CD14-positive monocyte (primary cell): ENCODE measurements at places on chromosomes 1 and 21.

DNA sequence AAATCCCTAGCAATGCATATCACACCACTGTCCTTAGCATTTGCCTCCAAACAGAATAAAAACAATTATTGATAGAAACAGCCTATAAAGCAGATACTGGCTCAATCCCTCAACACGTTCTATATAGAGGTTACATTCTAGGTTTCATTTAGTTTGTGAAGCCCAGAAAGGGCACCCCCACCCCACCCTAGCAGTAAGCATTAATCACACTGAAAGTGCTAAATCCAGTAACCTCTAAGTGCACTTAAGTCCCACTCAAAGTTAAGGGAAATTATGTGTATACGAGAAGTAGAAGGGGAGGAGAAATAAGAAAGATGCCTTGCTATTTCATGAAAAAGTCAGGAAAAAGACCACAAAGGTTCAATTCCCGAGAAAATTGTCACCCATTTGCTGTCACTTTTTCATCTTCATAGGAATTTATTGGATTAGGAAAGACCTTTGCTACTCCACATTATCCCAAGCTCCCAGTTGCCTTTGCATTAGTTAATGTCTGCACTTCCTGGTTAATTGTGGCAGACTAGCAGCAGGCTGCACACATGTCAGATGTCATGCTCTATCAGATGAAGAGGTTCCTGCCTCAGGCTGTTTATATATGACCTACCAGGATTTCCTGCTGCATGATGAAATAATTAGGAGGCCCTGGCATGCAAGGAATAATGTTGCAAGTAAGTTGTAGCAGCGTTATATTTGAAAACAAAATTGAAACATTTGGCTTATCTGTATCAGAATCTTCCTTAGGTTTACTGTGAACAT lies 54.5 kb upstream of the LHX8 start:
- no peak for DNase-seq

- DNase-seq = no peak
These were observed 50.9 kb downstream of the SLC44A3 start for GRCh38 chr1:94871031-94871430.

DNA sequence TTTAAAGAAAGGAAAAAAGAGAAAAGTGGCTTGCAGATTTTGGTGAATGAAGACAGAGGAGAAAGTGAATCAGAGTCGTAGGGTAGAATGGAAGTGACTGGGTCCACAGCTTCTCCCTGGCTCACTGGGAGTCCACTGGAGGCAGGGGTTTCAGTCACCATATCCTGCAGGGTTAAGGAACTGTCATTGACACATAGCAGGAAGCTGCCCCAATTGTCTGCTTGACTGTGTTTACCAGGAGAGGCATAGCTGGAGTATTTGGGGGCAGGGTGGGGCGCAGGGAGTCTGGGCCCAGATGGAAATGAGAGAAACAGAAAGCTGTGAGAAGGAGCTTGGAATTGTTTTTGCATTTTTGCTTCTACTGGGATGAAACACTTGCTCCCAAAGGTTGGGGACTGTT lies 228.8 kb upstream of the CSF3R start:
- DNase-seq = no peak

GRCh38 chr1:204295671-204296070 lies 64.1 kb downstream of the PLEKHA6 start:
- no peak for DNase-seq

GRCh38 chr1:220222939-220223338 lies 49.3 kb downstream of the RAB3GAP2 start:
- no peak for DNase-seq

DNA sequence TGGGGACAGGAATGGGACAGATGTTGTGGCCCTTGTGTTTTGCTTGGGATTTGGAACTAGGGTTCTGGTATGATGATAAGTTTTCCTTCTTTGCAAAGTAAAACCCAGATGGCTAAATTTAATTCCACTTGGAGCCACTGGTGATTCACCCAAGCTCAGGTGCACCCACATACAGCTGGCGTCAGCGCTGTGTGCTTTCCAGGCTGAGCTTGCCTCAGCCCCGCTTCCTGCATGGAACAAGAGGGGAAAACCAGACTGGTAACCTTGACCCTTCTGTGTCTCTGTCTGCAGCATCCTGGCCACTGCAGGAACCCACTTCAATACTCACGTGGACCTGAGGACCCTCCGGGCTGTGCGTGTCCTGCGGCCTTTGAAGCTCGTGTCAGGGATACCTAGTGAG lies 94.2 kb downstream of the CACNA1E start:
- DNase-seq = no peak

DNA sequence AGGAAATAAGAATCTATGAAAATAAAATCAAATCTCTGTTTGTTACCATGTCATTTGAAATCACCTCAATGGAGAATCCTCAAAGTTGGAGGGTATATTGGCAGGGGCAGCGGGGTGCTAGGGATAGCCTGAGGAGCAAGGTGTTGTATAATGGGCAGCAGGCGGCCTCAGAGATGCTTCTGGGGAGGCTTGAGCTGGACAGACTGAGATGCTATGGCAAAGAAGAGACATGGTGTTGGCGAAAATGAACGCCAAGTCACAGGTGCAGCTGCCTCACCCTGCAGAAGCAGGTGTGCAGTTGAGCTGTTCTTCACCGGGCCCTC lies 3.1 kb upstream of the SLC1A7 start:
- no peak for DNase-seq

DNA sequence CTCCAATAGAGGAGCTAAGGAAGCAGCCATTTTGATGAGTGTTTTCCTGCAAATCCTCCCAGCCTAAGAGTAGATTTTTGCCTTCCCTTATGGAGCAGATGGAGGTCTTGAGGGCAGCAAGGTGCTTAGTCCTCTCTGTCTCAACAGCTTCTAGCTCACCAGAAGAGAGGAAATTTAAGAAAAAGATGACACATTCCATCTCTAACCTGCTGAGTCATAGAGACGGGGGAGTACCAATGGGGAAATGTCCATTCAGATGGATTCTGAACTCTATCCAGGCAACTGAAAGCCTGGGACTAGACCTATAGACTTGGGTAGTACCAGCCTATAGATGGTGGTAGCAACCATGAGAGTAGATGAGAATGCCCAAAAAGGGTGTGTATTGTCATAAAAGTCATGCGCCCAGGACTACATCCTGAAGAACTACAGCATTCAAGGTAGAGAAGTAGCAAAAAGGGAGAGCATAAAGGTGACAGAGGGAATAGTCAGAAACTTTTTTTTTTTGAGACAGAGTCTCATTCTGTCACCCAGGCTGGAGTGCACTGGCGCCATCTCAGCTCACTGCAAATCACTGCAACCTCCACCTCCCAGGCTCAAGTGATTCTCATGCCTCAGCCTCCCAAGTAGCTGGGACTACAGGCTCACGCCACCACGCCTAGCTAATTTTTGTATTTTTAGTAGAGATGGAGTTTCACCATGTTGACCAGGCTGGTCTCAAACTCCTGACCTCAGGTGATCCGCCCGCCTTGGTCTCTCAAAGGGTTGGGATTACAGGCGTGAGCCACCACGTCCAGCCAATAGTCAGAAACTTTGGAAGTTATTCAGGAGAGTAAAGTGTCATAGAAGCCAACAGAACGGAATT lies 10.7 kb upstream of the ELOA start:
- DNase-seq = no peak

- DNase-seq = peak; percentile 16
These were observed 3.6 kb upstream of the NFIA start for GRCh38 chr1:61078618-61079295.

DNA sequence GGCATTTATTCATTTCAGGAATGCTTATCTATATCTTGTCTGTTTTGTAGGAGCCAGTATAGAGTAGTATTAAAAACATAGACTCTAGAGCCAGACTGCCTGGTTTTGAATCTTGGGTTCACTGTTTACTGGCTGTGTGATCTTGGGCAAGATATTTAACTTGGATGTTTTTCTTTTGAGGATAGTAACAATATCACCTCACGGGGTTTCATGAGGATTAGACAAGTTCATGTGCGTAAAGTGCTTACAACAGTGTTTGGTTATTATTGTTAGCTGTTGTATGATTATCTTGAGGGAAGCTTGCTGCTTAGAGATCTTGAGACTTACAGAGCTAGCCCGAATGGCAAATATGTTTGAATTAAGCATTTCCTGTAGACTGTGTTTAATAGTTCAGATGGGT lies 40.2 kb downstream of the WNT4 start:
- no peak for DNase-seq

DNA sequence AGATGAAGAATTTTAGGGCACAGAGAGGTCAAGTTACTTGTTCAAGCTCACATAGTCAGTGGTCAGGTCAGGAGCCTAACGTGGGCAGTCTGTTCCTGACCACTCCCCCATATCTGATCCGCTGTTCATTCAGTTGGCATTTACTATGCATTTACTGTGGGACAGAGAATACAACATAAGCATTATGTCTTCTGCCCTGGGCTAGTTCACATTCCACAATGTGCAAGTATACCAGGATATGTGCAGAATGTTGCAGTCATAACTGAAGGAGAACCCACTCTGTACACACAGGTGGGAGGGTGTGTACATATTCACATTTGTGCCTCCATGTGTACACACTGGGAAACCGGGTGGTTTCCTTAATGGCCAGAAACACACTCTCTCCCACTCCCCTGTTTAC lies 309.6 kb downstream of the PRDM2 start:
- DNase-seq = no peak

GRCh38 chr21:16709866-16710550 lies 802.8 kb upstream of the CXADR start:
- DNase-seq = no peak

DNA sequence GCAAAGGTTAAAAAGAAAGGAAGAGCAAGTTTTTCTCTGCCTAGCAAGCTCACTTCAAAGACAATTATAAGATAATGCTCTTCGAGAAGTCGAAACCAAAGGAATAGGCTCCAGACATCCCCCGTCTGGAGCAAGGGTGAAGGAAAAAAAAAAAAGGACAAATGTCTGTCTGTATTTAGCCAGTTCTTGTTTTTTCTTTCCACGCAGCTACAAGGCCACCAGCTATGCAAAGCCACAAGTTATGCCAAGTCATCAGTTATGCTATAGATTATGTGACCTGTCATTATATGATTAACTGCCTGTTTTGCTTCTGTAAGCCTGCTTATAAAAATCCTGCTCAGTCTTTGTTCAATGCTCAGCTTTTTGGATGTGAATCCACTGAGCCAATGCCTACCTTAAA lies 2.4 kb upstream of the THEM5 start:
- DNase-seq = no peak

GRCh38 chr1:95084317-95085176 lies 11.8 kb upstream of the ALG14 start:
- peak; percentile 27 for DNase-seq

- DNase-seq = no peak
These were observed 85.7 kb downstream of the TGFB2 start for GRCh38 chr1:218430822-218431221.

DNA sequence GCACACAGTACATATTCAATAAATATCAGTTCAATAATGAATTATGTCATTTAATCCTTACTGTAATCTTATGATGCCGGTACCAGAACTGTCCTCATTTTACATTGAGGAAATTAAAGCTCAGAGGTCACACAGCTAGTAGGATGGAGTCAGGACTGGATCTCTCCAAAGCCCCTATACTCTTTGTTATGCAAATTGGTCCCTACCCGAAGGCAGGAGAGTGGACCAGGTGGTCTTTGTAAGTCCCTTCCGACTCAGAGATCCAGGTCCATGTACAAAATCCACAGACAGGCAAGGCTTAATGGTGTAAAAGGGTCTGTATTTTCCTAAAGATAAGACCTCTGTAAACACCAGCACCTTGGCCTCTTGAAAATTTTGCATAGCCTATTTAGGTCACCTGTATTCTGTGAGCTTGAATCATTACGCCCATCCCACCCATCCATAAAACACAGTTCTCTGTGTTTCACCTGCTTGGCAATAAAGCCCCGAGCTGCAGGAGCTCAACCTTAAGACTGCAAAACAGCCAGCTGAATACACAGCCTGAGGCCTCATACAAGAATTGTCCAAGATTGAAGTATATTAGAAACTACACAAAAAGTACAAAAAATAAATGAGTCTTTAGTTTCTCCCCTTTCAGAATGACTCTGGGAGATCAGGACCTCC lies 41.7 kb downstream of the PLXNA2 start:
- DNase-seq = no peak

DNA sequence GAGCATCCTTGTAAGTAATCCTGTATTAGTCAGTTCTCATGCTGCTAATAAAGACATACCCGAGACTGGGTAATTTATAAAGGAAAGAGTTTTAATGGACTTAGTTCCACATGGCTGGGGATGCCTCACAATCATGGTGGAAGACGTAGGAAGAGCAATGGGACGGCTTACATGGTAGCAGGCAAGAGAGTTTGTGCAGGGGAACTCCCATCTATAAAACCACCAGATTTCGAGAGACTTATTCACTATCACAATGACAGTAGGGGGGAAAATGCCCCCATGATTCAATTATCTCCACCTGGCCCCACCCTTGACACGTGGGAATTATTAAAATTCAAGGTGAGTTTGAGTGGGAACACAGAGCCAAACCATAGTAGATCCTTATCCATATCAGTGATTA lies 124.7 kb downstream of the HIVEP3 start:
- DNase-seq = no peak

DNA sequence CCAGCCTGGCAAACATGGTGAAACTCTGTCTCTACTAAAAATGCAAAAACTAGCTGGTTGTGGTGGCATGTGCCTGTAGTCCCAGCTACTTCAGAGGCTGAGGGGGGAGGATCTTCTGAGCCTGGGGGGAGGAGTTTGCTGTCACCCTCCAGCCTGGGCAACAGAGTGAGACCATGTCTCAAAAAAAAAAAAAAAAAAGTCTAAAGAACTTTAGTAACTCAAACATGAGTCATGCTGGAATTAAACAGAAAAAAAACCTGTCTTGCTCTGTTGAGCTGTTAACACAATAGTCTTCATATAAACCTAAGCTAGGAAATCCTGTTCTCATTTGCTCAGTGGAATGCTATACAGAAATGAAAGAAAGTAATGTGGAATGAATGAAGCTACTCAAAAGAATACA lies 16.7 kb upstream of the DISP1 start:
- no peak for DNase-seq

DNA sequence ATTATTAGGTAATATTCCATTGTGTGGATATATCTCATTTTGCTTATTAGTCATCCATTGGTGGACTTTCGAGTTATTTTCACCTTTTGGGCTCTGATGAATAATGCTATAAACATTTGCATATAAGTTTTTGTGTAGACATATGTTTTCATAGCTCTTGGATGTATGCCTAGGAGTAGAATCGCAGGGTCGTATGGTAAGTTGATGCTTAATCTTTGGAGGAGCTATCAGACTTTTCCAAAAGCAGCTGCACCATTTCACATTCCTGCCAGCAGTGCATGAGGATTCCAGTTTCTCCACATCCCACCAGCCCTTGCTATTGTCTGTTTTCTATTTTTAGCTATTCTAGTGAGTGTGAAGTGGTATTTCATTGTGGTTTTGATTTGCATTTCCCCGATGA lies 120.3 kb upstream of the TMEM51 start:
- DNase-seq = no peak

- DNase-seq = no peak
These were observed 49.7 kb downstream of the APP start for GRCh38 chr21:26120828-26121227.

DNA sequence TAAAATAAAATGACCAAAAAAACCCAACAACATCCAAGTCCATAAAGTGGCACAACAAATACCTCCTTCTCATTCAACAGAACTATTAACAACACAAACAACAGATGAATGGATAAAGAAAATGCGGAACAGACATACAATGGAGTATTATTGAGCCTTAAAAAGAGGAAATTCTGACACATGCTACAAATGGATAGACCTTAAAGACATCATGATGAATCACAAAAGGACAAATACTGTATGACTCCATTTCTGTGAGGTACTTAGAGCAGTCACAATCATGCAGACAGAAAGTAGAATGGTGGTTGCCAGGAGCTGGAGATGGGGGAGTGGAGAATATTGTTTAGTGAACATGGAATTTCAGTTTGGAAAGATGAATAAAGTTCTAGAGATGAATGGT lies 42.6 kb downstream of the EYA3 start:
- DNase-seq = peak; percentile 18
